ENCODE measurements at places on chromosomes 5 and 9. TPM values are rescaled to one million over a fixed set of nuclear protein-coding genes. Genes with fewer than 3 reads are reported as not detected.

Gene GPRIN1
- 1.5 TPM for total RNA-seq

Gene NIM1K
- total RNA-seq = not detected

Gene WDR31
- 3.5 TPM for total RNA-seq

Gene NCS1
- 5.3 TPM for total RNA-seq

Gene PCA3
- not detected for total RNA-seq

Gene ZFP2
- total RNA-seq = 0.80 TPM

Gene XPA
- 14.5 TPM for total RNA-seq

Gene DMRTA1
- 0.83 TPM for total RNA-seq

Gene MSMP
- not detected for total RNA-seq

Gene EIF4E1B
- total RNA-seq = not detected

Gene FOXD4L5
- total RNA-seq = not detected

Gene IL4
- not detected for total RNA-seq

Gene CENPP
- 2.8 TPM for total RNA-seq

Gene RAB3C
- total RNA-seq = 1.1 TPM

Gene UGT3A2
- not detected for total RNA-seq

Gene LECT2
- total RNA-seq = not detected

Gene HAVCR1
- not detected for total RNA-seq

Gene CPLANE1
- 65.2 TPM for total RNA-seq

Gene IL7R
- 52.5 TPM for total RNA-seq

Gene ZNF462
- 16.1 TPM for total RNA-seq

Gene ZNF608
- total RNA-seq = 19.8 TPM

Gene TXN
- total RNA-seq = 226 TPM

Gene DRD1
- not detected for total RNA-seq

Gene SLCO6A1
- not detected for total RNA-seq

Gene EQTN
- 2.3 TPM for total RNA-seq

Gene SH3GL2
- total RNA-seq = 0.67 TPM

Gene TNFSF8
- 4.5 TPM for total RNA-seq
